ENCODE measurements at places on chromosomes 12 and 14.

DNA sequence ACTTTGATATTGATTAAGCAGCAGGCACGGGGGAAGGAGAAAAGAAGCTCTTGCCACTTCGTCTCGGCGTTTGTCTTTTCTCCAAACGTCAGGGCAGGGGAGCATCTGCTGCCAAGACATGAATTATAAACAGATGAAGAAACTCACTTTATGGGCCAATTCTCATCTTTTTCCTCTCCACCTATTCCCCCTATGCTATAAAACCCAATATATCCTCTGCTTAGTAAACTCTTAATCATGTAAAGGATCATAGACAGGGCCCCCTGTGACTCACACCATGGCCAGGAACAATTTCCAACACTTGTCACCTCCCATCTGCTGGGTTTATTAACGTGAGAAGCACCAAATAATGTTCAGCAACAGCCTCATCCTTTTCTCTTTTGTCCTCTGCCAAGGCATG lies 1092.1 kb upstream of the TMEM132C start:
- DNase-seq, result no peak

GRCh38 chr12:24488091-24488596 lies 460.8 kb downstream of the BCAT1 start:
- DNase-seq, result no peak

- no peak for DNase-seq
Observed at GRCh38 chr12:105261010-105261409, 25.0 kb upstream of the APPL2 start.

DNA sequence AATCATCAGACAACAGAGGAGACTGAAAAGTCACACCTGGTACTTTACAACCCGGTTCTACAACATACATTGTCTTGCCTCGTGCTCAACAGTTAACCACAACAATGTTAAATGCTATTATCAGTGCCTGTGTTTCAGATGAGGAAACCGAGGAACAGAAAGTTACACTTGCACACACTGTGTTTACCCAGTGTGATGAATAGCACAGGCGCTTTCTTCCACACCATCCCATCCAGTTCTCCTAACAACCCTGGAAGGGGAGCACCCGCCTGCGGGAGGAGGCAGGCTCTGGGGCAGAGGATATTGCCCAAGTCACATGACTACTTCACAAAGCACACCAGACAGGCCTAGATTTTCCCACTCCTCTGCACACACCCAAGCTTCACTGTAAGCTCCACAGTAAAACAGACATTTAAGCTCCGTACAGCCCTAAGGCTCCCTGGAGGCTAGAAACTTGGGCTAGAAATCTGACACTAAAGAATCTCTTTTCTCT lies 21.8 kb downstream of the NCKAP5L start:
- DNase-seq, result no peak

DNA sequence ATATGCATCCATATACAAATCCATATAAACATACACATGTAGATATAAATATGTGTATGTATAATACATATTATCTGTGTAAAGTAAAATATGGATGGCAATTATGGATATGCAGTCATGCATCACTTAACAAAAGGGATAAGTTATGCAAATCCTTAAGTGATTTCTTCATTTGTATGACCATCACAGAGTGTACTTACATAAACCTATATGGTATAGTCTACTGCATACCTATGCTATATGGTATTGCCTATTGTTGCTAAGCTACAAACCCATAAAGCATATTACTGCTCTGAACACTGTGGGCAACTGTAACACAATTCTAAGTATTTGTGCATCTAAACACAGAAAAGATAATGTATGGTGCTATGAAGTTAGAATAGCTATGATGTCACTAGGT lies 227.2 kb downstream of the SLC6A15 start:
- DNase-seq, result no peak

DNA sequence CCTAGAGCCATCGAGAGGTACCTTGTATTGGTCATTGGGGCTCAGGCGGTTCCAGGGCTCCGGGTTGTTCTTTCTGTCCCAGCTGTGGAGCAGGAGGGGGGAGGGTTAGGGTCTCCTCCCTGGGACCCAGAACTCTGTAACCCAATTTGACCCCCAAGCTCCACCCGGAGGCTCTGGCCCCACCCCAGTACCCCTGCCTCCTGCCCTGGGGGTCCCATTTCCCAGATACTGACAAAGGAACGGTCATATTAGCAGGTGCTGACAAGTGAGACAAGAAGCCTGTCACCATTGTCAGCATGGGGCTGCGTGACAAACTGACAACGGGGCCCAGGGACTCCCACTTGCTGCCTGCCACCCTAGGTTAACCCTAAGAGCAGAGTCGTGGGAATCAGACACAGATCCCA lies 6.2 kb downstream of the SHMT2 start:
- DNase-seq, result no peak

DNA sequence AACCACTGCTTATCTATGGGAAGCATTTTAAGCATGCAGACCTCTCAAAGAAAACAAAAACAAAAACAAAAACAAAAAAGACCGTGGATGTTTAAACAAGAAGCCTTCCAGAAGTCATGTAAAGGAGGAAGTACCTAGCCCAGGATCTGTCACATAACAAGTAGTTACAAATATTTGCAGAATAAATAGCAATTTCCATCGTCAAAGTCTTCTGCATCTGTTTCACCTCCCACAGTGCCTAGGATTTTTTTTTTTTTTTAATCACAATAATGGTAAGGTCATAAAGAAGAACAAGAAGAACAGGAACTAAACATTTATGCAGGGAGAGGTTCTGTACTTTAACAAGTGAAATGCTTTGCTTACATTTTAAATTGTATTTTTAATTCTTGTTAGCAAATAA lies 2.4 kb upstream of the STXBP6 start:
- DNase-seq, result no peak

DNA sequence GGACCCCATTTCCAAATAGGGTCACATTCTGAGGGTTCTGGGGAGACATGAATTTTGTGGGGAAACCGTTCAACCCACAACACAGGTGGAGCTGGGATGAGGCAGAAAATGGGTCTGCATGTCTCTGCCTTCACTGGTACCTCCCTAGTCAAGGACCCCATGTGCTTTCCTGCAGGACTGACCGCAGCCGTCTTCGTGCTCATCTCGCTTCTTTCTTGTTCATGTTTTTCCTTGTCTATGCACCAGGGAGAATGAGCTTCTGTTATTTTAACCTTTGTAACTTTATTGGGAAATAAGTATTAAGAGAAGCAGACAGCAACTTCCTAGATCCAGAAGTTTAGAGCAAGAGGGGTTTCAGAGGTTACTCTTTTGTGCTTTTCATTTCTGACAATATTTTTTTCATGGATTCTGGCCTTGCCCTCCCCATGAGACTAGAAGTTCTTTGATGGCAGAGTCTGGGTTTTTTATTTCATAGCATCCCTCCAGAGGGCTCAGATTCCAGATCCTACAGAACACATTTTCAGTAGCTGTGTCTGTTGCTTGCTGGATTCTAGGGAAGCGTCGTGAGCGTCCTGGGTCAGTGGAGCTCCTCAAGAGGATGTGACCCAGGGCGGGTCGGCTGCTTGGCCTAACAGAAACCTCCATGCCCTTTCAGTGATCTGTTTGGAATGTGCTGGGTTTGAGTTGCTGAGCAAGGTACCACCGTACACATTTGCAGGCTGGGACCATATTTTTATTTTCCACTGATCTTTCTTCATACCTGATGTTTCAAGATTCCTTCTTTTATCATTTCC lies 104.2 kb downstream of the ADGRD1 start:
- DNase-seq, result no peak

DNA sequence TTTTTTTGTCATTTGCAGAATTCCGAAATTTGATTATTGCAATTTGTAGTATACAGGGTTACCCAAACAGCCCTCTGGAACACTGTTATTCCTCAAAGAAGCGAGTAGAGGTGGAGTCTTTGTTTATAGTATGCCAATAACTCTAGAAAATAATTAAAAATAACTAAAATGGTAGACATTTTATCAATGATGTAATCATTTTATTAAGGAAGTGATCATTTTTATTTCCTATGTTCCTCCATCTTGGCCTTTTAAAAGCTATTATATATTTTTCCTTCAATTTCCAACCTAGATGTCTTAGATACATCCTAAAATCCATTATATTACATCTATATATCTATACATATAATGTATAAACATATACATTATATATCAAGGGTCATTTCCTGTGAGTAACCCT lies 106.0 kb downstream of the CCDC91 start:
- no peak for DNase-seq

DNA sequence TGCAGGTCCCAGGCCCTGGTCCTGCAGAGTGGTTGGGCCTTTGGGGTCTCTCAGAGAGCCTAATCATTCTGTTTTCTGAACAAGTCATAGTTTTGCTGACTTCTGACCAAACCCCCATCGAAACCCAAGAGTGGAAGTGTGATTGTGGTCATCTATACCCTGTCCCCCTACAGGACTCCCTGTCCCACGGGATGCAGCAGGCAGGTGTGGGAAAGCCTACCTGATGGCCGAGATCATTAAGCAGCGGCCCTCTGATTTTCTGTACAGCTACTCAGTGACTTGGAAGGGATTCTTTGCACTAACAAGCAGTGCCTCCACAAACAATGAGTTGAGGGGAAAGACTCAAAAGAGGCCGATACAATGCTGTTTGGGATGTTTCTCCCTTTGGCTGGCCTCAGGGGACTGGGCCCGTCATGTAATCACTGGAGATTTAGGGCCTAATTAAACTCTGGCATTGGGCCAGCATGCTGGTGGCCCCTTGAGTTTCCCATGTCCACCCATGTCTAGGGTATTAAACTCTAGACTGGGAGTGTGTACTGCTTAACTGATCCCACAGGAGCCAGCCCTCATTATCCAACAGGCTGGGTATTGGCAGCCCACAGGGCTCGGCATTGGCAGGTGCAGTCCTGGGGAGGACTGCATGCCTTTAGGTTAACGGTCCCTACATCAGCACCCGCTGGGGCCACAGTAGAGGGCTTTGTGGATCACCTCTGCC lies 192.8 kb downstream of the ZFP36L1 start:
- no peak for DNase-seq

DNA sequence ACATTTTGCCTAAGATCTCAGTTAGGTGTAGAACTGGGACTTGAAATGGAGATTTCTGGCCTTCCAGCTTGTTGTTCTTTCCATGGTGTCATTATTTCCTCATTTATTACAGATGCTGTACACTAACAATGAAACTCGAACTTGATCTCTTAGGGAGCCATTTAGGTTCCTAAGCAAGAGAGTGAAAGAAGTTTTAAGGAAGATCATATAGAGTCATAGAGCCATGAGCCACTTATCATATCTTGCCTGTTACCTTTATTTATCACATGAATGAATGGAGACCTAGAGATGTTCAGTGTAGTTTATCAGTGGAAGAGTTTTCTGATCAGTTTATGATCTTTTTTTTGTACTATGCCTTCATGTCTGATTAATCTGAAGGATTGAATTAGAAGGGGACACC lies 9.9 kb downstream of the HELB start:
- no peak for DNase-seq

- DNase-seq, result no peak
Observed at GRCh38 chr12:40993158-40993557, 195.0 kb upstream of the PDZRN4 start.

- no peak for DNase-seq
Observed at GRCh38 chr12:21683115-21683514, 25.5 kb upstream of the LDHB start.

GRCh38 chr12:32702473-32702872 lies 23.4 kb downstream of the DNM1L start:
- DNase-seq, result no peak

DNA sequence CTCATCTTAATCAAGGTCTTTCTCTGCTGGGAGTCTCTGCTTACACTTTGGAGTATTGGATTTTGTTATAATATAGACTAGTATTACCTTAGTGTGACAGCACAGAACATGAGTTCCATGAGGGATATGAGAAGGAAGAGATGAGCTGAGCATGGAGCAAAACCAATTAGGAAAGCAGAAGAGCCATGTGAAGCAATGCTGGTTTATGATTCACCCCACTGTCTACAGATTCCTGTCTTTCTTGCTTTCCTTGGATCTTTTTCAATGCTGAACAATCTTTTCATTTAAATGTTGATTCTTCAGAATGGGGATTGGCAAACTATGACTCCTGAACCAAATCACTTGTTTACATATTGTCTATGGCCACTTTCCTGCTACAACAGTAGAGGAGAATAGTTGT lies 70.4 kb upstream of the KITLG start:
- DNase-seq, result no peak

DNA sequence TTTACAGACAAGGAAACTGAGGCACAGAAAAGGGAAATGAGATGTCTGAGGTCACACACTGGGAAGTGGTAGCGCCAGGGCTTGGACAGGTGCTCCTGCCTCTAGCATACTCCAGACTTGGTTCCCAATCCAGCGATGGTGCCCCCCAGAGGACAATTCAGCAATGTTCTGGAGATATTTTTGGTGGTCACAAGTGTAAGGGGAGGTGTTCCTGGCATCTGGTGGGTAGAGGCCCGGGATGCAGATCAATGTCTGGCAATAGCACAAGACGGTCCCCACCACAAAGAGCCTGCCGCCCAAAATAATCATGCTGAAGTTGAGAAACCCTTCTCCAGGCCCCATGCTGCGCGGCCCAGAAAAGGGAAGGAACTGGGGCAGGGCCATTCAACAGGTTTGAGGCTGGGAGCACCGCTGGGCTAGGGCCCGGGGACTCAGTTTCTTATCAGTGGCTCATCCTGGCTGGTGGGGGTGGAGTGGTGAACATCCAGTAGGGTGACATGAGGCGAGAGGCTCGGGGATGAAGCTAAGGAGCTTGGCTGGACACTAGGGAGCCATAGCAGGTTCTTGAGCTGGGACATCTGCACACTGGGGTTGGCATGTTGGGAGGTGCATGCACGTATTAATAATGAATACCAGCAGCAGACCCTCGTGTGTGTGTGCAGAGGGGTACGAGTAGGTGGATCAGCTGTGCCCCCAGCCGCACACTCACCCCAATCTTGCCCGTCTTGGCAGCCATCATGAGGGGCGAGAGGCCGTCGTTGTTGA lies 35.1 kb downstream of the TRPV4 start:
- DNase-seq, result no peak

DNA sequence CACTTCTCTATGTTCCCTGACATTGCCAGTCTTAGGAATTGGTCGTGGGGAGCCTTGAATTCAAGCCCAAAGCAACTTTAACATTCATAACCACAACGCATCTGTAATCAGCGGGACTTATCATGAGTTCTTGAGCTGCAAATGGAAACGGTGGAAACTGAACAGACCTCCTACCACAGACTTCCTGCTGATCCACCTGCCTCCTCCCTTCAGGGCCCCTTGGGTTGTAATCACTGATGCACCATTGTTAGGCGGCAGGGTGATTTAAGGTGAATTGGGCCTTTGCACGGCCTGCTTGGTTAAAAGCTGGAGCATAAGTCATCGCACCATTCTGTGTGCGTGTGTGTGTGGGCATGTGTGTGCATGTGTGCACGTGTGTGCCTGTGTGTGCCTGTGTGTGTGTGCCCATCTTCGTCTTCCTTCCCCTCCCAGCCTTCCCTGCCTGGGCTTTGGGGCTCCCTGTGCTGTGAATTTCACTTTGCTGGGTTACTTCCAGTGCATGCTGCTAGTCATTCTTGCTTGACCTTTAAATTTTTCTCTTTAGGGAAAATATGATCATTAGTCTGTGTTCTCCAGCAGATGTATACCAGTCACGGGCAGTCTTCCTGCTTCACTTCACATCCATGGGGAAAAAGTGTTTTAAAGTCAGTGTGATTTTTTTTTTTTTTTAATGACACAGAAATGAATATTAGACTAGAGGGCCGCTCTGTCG lies 29.1 kb downstream of the CHST11 start:
- no peak for DNase-seq

All from GM13977 (cell line).